ENCODE measurements at places on chromosomes 2 and 18.

DNA sequence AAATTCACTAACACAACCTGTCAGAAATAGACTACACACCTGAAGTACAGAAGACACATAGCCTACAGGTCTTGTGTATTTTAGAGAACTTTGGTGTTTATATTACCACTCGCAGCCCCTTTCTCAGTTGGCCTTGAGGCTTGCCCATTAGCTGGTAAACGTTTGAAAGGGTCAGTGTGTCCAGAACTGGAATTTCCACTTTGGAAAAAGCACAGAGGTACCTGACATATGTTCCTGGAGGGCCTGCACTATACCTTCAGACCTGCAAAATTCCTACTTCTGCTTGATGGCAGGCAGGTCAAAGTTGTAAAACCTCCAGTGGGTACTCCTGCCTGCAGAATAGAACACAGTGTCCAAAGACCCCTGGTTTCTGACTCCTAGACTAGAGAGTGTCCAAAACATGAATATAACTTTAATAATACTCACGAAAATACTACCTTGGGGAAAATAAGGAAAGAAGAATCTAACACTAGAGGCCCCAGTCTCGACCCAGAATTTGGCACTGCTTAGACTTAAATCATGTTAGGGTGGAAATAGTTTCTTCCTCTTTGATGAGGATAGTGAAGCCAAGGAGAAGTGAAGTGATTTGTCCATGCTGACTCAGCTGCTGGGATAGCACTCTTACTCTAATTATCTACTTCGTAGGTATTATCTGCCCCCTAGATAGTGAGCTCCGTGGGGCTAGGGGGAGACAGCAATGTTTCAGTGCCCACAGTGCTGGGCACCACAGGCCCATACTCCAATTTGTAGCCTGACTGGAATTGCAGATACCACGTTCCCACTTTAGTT is 2.8 kb downstream of the KCTD1 start:
- no peak for DNase-seq

DNA sequence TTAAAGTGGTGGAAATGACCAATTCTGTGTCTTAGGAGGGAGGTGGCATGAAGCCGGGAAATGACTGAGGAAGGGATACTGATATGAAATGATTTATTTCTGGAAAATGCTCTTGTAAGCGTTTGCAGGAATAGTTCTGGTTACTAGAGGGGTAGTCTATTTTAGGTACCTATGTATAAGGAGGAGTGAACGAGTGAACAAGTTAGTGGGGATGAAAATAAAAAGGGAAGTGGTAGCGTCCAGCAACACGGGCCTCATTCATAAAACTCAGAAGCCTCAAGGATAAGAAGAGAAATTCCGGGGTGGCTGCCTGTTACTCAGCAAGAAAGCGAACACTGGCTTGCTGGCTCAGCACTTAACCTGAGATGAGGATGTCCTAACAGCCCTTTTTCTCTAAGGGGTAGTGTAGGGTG is 303.3 kb downstream of the NCKAP5 start:
- no peak for DNase-seq

- no peak for DNase-seq
These were observed 228.9 kb downstream of the EIPR1 start for GRCh38 chr2:3148716-3149115.

DNA sequence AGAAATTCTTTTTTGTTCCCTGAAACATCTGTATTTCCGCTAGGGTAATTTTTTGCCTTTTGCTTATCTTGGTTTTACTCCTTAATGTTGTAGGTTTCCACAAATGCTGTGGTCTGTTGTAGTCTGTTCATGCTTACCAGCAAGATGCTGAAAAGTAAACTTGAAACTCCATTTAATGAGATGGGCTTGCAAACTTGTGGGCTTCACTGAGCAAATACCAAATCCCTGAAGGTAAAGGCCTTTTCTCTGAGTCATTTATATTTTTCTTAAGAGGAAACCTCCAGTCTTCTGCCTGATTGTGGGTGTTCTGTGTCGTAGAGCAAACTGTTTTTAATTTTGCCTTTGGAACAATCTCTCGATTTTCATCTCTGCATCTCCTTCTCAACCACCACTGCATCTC is 9.3 kb downstream of the SP140 start:
- DNase-seq, result no peak

- no peak for DNase-seq
These were observed 5.0 kb downstream of the RUFY4 start for GRCh38 chr2:218074031-218074430.
